Ascending aorta (tissue), 2 donors: ENCODE measurements at places on chromosomes 2 and 18.
A peak's percentile ranks its signal among the peaks of the same experiment; 100 is the strongest.

DNA sequence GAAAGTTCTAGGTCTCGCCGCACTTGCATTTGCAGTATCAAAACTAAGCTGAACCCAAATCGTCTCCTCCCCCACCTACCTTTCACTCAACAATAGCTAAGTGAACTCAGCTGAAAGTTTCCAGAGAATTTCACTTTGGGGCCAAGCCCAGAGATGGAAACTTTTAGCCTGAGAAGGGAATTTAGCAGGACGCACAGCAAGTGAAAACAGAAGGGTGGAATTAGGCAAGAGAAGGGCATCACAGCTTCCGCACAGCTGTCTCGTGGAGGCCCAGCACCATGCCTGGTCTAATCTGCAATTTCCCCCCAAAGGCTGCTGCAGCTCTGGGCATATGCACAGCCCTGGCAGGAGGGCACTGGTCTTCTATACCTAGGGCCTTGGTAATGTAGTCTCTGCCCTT, 262.0 kb downstream of the TNS1 start:
- no peak for DNase-seq

GRCh38 chr18:72456802-72457201, 87.3 kb downstream of the CBLN2 start:
- DNase-seq: no peak

- DNase-seq: no peak
These were observed 167.7 kb downstream of the ANAPC1 start for GRCh38 chr2:111715987-111716904.

GRCh38 chr2:222916229-222917197, 55.7 kb downstream of the ACSL3 start:
- DNase-seq: no peak

GRCh38 chr2:10931710-10932255, 20.0 kb downstream of the KCNF1 start:
- DNase-seq: no peak

GRCh38 chr2:216880509-216881184, 20.8 kb upstream of the TNP1 start:
- DNase-seq: no peak

- DNase-seq: no peak
These were observed 627 bp upstream of the GALR1 start for GRCh38 chr18:77248873-77249568.

GRCh38 chr2:86492048-86492453, 50.9 kb downstream of the KDM3A start:
- no peak for DNase-seq

- no peak for DNase-seq
These were observed 91.2 kb downstream of the NEDD4L start for GRCh38 chr18:58135183-58135641.

- DNase-seq: peak; percentile 78
These were observed 126.0 kb downstream of the OSBPL1A start for GRCh38 chr18:24271381-24272228.
